Activated T-cell treated with anti-CD3 and anti-CD28 coated beads, Interleukin-2, amount 50 U/mL, for 24 hours (primary cell): ENCODE measurements at places on chromosomes 3 and 15.

DNA sequence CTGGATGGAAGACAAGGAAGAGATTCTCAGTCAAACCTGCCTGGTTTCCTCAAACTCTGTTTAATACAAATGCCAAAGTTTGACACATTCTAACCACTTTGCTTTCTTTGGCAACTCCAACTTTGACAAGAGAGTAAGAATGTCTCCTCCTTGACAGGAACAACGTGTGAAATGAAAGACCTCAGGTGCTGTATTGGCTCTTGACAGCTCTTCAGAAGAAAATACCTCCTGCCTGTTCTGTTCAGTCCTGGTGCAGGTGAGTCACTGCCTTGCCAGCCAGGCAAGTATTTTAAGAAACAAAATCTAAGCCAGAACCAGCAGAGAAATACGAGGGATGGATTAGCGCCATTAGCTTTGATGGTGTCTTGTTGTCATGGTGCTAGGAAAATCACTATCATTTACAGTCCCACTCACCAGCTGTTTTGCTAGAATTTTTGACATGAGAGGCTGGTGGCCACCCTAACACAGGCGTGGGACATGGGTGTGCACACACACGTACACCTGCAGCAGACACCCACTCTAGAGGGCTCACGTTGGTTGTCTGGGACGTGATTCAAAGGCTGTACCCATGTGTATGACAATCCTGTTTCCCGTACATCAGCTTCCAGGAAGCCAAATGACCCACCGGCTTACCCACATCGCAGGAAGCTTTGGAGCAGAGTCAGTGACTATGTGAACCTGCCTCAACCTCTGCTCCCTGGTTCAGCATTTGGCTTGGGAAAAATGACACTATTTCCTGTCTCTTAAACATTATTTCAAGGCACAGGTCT lies 60.4 kb downstream of the CCNL1 start:
- no peak for DNase-seq

- DNase-seq, result no peak
These were observed 52.5 kb upstream of the CORO2B start for GRCh38 chr15:68526269-68526668.

DNA sequence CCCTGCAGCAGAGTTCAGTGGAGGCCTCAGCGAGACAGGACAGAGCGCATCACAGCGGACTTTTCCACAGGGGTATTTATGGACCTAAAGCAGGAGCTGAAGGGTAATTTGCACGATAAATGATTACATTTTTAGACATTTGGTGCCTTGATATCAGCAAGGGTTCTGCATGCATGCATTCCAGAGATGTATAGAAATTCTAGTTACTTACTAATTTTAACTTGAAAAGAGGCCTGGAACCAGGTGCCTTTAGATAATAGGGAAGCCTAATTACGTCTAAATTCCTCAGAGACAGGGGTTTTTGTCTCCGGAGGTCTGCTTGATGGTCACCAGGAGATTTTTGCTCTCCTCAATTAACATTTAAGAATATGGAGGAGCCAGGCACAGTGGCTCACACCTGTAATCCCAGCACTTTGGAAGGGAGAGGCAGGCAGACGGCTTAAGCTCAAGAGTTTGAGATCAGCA lies 79.8 kb upstream of the MFGE8 start:
- DNase-seq, result no peak

DNA sequence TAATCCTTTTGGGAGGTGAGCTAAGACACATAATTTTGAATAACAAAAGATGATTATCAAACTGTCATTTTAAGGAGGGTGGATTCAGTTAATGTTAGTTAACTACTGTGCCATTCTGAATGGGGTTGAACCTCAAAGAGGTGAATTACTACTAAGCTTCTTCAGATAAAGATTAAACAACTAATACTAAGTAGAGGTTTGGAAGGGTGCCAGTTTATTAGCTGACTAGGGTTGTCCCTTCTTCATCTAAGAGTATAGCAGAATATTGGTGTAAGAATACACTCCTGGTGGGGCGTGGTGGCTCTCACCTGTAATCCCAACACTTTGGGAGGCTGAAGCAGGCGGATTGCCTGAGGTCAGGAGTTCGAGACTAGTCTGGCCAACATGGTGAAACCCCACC lies 123.1 kb upstream of the LRRFIP2 start:
- no peak for DNase-seq

- no peak for DNase-seq
These were observed 167.8 kb upstream of the KBTBD8 start for GRCh38 chr3:66830301-66830700.
